MM.1S (cell line): ENCODE measurements at places on chromosomes 7 and 10.
A peak's percentile ranks its signal among the peaks of the same experiment; 100 is the strongest.

DNA sequence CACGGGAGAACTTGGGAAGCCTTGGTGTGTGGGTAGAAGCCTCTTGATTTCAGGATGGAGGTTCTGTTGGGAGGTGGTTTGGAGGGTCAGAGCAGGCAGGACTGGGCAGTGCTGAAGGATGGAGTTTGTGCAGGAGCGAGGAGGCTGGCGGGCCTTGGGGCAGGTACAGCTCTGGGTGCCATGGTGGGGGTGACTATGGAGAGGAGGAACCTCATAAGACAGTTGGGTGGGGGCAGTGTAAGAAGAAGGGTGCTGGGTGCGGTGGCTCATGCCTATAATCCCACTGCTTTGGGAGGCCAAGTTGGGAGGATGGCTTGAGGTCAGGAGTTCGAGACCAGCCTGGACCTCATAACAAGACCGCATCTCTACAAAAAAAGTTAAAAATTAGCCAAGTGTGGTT lies 54.7 kb upstream of the GTF2IRD1 start:
- no peak for DNase-seq
- no peaks in the 10 kb centered on the region for H3K4me1 ChIP-seq
- H3K4me3 ChIP-seq: no peak overlapping the region
- no peaks in the 10 kb centered on the region for H3K36me3 ChIP-seq
- no peak overlapping the region for H3K27ac ChIP-seq

- no peak for DNase-seq
- peak overlapping the region; percentile 68 for H3K4me3 ChIP-seq
- H3K27me3 ChIP-seq: no peaks in the 10 kb centered on the region
- H3K36me3 ChIP-seq: no peaks in the 10 kb centered on the region
- no peak overlapping the region for H3K27ac ChIP-seq
- H3K4me1 ChIP-seq: peaks cover 24% of the 10 kb centered on the region; the same call in 1 of the 2 replicates
Measured at GRCh38 chr7:1457949-1458682, 1.2 kb downstream of the MICALL2 start.

DNA sequence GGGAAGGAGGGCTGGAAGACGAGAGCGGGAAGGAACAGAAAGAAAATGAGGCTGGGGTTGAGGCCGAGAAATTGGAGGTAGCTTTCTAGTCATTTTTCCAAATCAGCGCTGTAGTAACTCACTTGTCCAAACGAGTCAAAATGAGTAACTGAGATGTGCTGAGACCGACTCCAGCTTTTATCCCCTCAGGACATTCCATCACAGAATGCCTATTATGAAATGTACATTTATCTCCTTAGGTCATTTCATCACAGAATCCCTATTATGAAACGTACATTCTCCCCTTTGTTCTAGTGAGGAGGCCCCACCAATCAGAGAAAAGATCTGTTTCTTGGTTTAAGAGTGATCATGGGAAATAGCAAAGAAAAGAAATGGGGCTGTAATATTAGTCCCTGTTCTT lies 55.7 kb upstream of the AMPH start:
- no peak for DNase-seq
- H3K4me1 ChIP-seq: no peaks in the 10 kb centered on the region
- H3K36me3 ChIP-seq: no peaks in the 10 kb centered on the region

- H3K27ac ChIP-seq: no peak overlapping the region
- H3K36me3 ChIP-seq: peaks cover 4% of the 10 kb centered on the region
- H3K4me1 ChIP-seq: peaks cover 7% of the 10 kb centered on the region
- H3K27me3 ChIP-seq: no peaks in the 10 kb centered on the region
Measured at GRCh38 chr10:110446954-110447608, 50.6 kb upstream of the DUSP5 start.

- H3K27ac ChIP-seq: no peak overlapping the region
- H3K4me3 ChIP-seq: no peak overlapping the region
- no peaks in the 10 kb centered on the region for H3K4me1 ChIP-seq
- no peaks in the 10 kb centered on the region for H3K36me3 ChIP-seq
- no peaks in the 10 kb centered on the region for H3K27me3 ChIP-seq
Measured at GRCh38 chr10:31749301-31749700, 179.3 kb downstream of the ARHGAP12 start.

DNA sequence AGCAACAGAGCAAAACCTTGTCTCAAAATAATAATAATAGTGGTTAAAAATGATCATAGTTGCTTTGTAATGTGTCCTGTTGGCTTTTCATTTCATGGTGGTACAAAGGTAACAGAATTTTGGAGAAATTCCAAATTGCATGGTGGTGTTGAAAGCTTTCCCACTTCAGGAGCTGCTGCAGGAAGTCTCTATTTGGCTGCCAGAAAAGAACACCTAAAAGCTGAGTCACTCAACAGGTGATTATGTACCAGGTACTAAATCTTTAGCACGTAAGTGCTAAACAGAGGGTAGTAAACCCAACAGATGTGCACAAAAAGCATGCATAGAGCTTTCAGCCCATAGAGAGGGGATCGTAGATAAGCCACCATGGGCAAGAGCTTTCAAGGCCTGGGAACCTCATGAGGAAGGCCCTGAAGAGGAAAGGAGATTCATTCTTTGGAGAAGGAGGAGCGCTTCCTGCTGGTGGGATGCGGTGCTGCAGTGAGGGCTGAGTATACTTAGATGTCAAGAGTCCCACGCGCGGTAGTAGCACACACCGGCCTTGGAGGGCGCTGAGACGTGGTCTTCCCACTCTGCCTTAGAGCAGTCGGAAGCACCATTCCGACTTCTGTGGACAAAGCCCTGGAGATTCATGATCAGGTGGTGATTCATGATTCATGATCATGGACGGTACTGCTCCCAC lies 118.7 kb downstream of the RALA start:
- no peak overlapping the region for H3K27ac ChIP-seq
- peak; percentile 19 for DNase-seq

- no peak for DNase-seq
- H3K36me3 ChIP-seq: no peaks in the 10 kb centered on the region
- H3K27ac ChIP-seq: no peak overlapping the region
- peaks cover 23% of the 10 kb centered on the region for H3K4me1 ChIP-seq
- H3K4me3 ChIP-seq: no peak overlapping the region
- H3K27me3 ChIP-seq: no peaks in the 10 kb centered on the region
Measured at GRCh38 chr7:116570306-116570705, 45.5 kb downstream of the CAV1 start.

DNA sequence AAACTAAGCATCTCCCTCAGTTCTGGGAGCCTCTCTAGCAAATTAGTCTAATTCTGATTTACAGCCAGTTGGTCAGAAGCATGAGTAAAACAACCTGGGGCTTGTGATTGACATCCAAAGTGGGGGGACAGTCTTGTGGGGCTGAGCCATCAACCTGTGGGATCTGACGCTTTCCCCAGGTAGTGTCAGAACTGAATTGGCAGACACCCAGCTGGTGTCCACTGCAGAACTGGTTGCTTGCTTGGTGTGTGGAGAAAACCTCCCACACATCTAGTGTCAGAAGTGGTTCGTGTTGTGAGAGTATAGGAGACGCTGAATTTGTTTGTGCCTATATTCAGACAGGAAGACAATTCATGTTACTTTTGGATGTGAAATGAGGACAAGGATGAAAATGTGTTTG lies 92.2 kb upstream of the PDCD4 start:
- no peak for DNase-seq
- H3K4me1 ChIP-seq: no peaks in the 10 kb centered on the region
- no peak overlapping the region for H3K27ac ChIP-seq
- no peak overlapping the region for H3K4me3 ChIP-seq
- no peaks in the 10 kb centered on the region for H3K36me3 ChIP-seq

DNA sequence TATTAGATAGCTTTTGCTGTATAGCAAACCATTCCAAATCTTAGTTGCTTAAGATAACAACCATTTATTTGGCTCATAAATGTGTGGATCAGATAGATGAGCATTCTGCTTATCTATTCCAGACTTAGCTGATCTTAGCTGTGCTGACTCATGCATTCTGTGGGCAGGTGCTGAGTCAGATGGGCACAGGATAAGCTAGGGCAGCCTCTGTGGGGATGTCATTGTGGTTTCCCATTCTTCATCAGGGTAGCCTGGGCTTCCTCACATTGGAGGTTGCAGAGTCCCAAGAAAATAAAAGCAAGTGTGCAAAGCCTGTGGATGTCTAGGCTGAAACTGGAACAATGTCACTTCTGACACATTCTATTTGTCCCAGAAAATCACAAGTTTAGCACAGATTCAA lies 917.0 kb downstream of the TYW1 start:
- 0 out of 2 replicates have a peak, but pooled peaks cover 4% of the 10 kb centered on the region for H3K4me1 ChIP-seq
- no peaks in the 10 kb centered on the region for H3K36me3 ChIP-seq
- no peak overlapping the region for H3K27ac ChIP-seq
- H3K27me3 ChIP-seq: no peaks in the 10 kb centered on the region
- no peak overlapping the region for H3K4me3 ChIP-seq

- H3K4me3 ChIP-seq: no peak overlapping the region
- peaks cover 55% of the 10 kb centered on the region for H3K36me3 ChIP-seq
- no peak for DNase-seq
Measured at GRCh38 chr7:148791546-148791945, 92.5 kb downstream of the EZH2 start.

DNA sequence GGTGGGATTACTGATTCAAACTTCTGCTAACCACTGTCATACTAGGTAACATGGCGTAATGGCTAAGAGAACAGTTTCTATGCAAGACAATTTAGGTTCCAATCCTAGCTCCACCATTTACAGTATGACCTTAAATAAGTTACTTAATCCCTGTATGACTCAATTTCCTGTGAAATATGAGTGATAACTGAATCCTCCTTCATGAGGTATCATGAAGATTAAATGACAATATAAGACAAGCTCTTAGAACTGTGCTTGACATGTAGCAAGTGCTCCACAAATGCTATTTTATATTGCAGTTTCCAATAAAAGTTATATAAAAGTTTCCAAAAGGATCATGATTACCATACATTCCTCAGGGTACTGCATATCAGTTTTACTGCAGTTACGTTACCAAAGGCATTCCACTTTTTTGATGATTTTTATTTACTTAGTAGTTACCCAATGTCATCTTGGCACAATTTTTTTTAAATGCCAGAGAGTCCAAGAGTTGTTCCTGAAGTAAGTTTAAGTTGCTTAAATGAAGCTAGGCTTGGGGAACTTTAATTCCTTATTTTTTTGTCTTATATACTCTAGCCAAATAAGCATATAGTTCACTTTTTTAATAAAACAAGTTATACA lies 7.1 kb downstream of the DOCK4 start:
- H3K36me3 ChIP-seq: no peaks in the 10 kb centered on the region
- H3K4me3 ChIP-seq: no peak overlapping the region
- H3K4me1 ChIP-seq: peaks cover 6% of the 10 kb centered on the region; the same call in 1 of the 2 replicates
- H3K27ac ChIP-seq: no peak overlapping the region
- H3K27me3 ChIP-seq: no peaks in the 10 kb centered on the region
- no peak for DNase-seq

DNA sequence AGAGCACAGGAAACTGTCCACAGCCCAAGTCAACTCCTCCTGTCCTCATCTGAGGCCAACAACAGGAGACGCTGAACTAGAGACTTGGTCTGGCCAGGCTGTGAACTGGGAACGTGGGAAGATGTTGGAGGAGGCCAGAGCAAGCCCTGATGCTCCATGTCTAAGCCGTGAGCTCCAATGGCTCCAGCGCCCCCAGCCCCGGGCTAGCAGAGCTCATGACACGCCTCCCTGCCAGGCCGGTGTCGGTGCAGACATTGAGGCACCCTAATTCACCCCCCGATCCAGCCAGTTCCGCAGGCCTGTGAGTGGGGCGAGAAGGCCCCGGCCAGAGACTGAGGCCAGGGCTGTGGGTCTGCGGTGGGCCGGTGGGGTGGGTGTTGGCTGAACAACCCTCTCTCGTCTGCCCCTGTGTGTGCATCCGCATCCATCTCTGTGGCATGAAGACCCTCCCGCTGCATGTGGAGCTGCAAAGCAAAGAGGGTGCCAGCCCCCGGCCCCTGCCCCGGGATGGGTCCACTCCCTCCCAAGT lies 109.3 kb upstream of the MACROH2A2 start:
- H3K4me1 ChIP-seq: no peaks in the 10 kb centered on the region
- H3K27me3 ChIP-seq: peaks cover 76% of the 10 kb centered on the region
- H3K36me3 ChIP-seq: no peaks in the 10 kb centered on the region
- no peak for DNase-seq
- H3K4me3 ChIP-seq: no peak overlapping the region
- H3K27ac ChIP-seq: no peak overlapping the region

DNA sequence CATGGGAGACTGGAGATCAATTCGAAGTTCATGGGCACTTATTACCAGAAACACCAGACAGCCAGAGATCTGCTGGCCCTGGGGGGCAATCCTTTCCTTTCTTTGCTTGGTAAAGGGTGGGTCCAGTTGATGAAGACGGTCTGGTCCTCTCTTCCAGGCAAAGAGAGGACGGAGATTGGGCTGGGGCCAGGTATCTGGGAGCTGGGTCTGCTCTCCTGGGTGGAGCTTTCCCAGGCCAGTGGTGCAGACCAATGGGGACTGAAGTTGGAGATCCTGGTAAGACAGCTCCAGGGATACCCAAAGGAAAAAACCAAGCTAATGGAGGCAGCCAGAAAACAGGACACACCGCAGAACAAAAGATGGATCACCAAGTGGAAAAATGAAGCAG lies 18.3 kb downstream of the NOD1 start:
- no peak for DNase-seq
- H3K27ac ChIP-seq: no peak overlapping the region
- no peaks in the 10 kb centered on the region for H3K27me3 ChIP-seq

GRCh38 chr7:129911790-129912189 lies 41.0 kb downstream of the UBE2H start:
- H3K27me3 ChIP-seq: no peaks in the 10 kb centered on the region
- no peak for DNase-seq
- H3K36me3 ChIP-seq: no peaks in the 10 kb centered on the region
- H3K4me3 ChIP-seq: no peak overlapping the region

DNA sequence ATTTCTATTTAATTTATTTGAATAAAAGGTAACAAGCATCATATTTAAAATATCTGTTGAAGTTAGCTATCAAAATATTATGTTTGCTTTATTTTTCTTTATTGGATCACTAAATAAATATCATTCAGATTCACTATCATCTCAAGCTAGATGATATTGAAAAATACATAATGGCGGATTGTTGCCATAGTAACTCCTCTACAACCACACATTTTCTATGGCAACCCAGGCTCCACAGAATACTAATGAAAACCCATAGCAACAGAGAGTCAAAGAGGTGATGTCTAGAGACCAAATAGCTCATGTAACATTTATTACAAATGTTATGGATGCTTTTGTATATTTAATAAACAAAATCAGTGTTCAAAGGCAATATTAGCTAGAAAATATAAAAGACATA lies 148.9 kb upstream of the CDK1 start:
- no peaks in the 10 kb centered on the region for H3K27me3 ChIP-seq
- no peak overlapping the region for H3K4me3 ChIP-seq
- no peak for DNase-seq
- no peaks in the 10 kb centered on the region for H3K4me1 ChIP-seq
- H3K27ac ChIP-seq: no peak overlapping the region

DNA sequence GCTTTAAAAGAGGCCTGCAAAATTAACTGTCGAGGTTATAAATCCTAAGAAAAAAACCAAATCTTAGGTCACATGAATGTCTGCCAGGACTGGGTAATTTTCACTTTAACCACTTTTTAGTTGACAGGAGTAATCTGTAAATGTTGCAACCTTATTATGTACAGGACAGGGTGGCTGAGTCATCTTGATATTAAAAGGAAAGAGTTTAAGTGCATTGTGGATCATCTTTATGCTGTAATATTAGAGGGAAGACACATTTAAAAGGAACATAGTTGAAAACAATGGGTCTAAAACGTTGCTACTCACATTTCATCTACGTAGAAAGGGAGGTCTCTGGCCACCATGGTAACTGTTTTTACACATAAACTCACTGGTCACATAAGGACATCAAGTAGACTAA lies 115.5 kb downstream of the LSMEM1 start:
- H3K27me3 ChIP-seq: no peaks in the 10 kb centered on the region
- H3K36me3 ChIP-seq: no peaks in the 10 kb centered on the region
- no peak overlapping the region for H3K4me3 ChIP-seq
- no peak for DNase-seq

- no peaks in the 10 kb centered on the region for H3K36me3 ChIP-seq
- H3K4me3 ChIP-seq: no peak overlapping the region
Measured at GRCh38 chr7:45469103-45469502, 105.1 kb upstream of the ADCY1 start.
